Esophagus muscularis mucosa (tissue), 4 donors: ENCODE measurements at places on chromosomes 4 and X. TPM values are rescaled to one million over a fixed set of nuclear protein-coding genes. Genes with fewer than 3 reads are reported as not detected.

MND1 gene
- not detected for total RNA-seq

MAGEB16 gene
- total RNA-seq: not detected

SLC7A11 gene
- 0.83 TPM for total RNA-seq

FAM53A gene
- 8.4 TPM for total RNA-seq

- H3K4me3 ChIP-seq: no peak overlapping the region
- no peaks in the 10 kb centered on the region for H3K27me3 ChIP-seq
- no peak for DNase-seq
- H3K27ac ChIP-seq: no peak overlapping the region
- no peaks in the 10 kb centered on the region for H3K36me3 ChIP-seq
Observed at GRCh38 chr4:27467351-27467750, 606.7 kb downstream of the STIM2 start.

DNA sequence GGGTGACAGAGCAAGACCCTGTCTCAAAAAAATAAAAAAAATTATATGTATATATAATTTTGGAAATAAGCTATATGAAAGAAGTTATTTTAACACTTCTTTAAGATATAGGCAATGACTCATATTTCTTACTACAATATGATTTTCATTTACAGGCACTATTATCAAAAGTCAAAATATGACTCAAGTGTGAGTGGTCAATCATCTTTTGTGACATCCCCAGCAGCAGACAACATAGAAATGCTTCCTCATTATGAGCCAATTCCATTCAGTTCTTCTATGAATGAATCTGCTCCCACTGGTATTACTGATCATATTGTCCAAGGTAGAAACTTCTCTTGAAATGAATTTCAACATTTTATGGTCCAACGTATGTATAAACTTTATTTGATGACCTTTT is 20.8 kb downstream of the OCIAD1 start:
- H3K27ac ChIP-seq: no peak overlapping the region
- H3K36me3 ChIP-seq: peaks cover 71% of the 10 kb centered on the region
- H3K4me3 ChIP-seq: no peak overlapping the region
- H3K4me1 ChIP-seq: no peaks in the 10 kb centered on the region

- H3K27me3 ChIP-seq: no peaks in the 10 kb centered on the region
- no peaks in the 10 kb centered on the region for H3K4me1 ChIP-seq
- H3K27ac ChIP-seq: no peak overlapping the region
- DNase-seq: no peak
Observed at GRCh38 chrX:96929036-96929435, 45.3 kb downstream of the RPA4 start.

- no peak overlapping the region for H3K4me3 ChIP-seq
- H3K27me3 ChIP-seq: no peaks in the 10 kb centered on the region
- no peaks in the 10 kb centered on the region for H3K4me1 ChIP-seq
- no peak overlapping the region for H3K27ac ChIP-seq
- no peak for DNase-seq
Observed at GRCh38 chr4:162356181-162356580, 192.4 kb upstream of the FSTL5 start.

DNA sequence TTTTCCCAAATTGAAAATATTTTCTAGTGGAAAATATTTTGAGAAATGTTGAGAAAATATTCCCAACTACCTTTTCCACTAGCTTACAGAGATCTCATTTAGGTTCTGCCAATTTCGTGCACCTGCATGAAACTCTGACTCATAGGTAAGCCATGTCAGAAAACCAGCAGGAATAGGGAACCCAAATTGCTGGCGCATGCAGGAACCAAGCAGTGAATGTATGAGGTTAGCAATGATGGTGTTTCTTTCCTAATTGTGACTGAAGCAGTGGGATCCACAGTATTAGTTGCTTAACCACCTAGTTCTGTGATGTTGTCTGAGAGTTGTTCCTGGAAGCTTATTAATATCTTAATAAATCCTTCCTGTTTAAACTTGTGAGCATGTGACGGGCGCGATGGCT is 381.0 kb upstream of the TRAM1L1 start:
- no peak overlapping the region for H3K4me3 ChIP-seq
- H3K4me1 ChIP-seq: no peaks in the 10 kb centered on the region
- H3K27me3 ChIP-seq: no peaks in the 10 kb centered on the region
- H3K36me3 ChIP-seq: no peaks in the 10 kb centered on the region
- no peak for DNase-seq

DNA sequence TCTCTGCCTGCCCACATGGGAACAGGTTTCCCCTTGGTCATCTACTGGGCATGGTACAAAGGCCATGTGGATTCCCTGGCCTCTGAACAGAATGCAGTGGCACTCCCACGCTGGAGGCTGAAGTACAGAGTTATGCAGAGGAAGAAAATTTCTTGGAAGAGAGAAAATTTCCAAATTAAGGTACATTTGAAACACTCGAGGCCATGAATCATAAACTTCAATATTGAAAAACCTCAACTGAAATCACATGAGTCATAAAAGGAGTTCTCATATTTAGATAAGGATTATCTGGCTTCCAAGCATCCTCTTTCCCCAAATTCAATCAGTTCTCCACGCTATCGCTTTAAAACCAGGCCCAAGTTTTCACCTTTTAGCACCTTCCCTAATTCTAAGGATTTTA is 28.1 kb upstream of the TXK start:
- no peak overlapping the region for H3K4me3 ChIP-seq
- DNase-seq: no peak
- no peaks in the 10 kb centered on the region for H3K36me3 ChIP-seq
- H3K27me3 ChIP-seq: no peaks in the 10 kb centered on the region

- peaks cover 98% of the 10 kb centered on the region for H3K36me3 ChIP-seq
- H3K27ac ChIP-seq: no peak overlapping the region
- H3K4me3 ChIP-seq: no peak overlapping the region
- no peaks in the 10 kb centered on the region for H3K27me3 ChIP-seq
- no peak for DNase-seq
- H3K4me1 ChIP-seq: no peaks in the 10 kb centered on the region
Observed at GRCh38 chrX:307261-308111, 11.1 kb downstream of the GTPBP6 start.

DNA sequence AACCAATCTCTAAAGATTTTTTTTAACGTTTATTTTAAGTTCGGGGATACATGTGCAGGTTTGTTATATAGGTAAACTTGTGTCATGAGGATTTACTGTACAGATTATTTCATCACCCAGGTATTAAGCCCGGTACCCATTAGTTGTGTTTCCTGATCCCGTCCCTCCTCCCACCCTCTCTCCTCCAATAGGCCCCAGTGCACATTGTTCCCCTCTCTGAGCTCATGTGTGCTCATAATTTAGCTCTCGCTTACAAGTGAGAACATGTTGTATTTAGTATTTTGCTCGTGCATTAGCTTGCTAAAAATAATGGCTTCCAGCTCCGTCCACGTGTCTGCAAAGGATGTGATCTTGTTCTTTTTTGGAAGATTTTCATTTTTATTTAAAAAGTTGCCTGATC is 2309.4 kb upstream of the AGA start:
- no peak overlapping the region for H3K4me3 ChIP-seq
- DNase-seq: no peak
- no peak overlapping the region for H3K27ac ChIP-seq
- no peaks in the 10 kb centered on the region for H3K27me3 ChIP-seq

DNA sequence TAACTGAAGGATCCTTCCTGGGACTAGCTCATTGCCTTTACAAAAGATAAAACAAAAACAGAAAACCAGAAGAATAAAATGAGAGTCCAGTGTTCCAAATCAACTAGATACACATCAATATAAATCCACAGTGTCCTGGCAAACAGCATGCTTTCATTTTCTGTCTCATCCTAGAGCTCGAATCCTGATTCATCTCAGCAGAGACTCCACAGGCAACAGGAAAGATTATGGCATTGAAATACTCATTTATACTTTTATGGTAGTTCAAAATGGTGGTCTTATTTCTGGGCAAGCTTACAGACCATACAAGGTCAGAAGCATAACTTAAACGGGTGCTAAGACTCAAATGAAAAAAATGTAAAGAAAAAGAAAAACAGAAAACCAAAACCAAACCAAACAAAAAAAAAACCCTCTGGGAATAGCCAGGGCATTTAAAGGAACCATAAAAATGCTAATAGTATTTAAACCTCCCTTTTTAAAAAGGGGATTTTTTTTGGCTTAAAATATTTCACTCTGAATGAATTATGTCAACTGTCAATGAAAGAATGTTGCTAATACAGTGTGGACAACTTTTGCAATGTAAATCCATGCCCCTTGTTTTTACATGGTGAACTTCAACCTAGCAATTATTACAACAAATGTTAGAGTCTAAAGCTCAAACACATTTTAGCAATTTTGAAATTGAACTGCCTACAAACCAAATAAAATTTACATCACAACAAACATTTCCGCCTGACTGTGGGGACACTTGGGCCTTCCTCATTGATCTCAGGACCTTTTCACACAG is 57.9 kb downstream of the GPR101 start:
- no peak overlapping the region for H3K4me3 ChIP-seq
- H3K4me1 ChIP-seq: no peaks in the 10 kb centered on the region
- H3K27ac ChIP-seq: no peak overlapping the region
- no peaks in the 10 kb centered on the region for H3K36me3 ChIP-seq
- H3K27me3 ChIP-seq: no peaks in the 10 kb centered on the region

- H3K27me3 ChIP-seq: no peaks in the 10 kb centered on the region
- H3K4me3 ChIP-seq: no peak overlapping the region
- no peak for DNase-seq
- no peak overlapping the region for H3K27ac ChIP-seq
- no peaks in the 10 kb centered on the region for H3K4me1 ChIP-seq
Observed at GRCh38 chr4:22315628-22316027, 200.2 kb downstream of the ADGRA3 start.

DNA sequence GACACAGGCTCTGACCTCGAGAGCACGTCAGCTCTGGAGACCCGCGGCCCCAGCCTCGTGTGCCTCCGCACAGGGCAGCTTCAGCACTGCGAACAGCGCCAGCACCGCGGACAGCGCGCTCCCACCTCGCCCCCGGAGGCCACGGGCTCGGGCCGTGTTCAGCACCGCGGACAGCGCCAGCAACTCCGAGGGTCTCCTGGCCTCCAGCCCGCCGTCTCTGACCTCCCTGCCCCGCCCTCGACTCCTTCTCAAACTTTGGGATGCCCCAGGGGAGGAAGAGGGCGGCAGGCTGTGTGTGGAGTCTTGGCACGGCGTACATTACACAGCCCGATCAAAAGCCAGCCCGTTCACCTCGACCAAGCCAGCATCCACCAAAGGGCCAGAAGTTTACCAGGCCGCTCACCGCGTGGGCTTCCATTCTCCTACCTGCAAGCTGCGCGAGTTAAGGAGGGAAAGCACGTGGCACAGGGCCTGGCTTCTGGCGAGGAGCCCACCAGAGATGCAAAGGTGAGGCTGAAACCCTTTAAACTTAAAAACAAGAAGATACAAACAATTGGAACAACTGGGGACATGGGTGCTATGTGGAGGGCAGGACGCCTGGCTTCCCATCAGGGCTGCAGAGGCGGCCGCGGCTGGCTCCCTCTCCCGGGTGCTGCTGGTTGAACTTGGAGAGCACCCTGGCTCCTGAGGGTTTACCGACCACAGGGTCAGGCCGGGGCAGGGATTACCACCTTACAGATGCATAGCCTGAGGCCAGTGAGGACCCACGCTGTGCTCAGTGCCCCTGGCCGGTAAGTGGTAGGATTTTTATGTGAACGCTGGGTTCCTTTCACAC is 4.5 kb upstream of the NKX1-1 start:
- DNase-seq: no peak
- H3K27ac ChIP-seq: no peak overlapping the region
- H3K4me1 ChIP-seq: peaks cover 32% of the 10 kb centered on the region
- peaks cover 98% of the 10 kb centered on the region for H3K27me3 ChIP-seq
- no peak overlapping the region for H3K4me3 ChIP-seq

DNA sequence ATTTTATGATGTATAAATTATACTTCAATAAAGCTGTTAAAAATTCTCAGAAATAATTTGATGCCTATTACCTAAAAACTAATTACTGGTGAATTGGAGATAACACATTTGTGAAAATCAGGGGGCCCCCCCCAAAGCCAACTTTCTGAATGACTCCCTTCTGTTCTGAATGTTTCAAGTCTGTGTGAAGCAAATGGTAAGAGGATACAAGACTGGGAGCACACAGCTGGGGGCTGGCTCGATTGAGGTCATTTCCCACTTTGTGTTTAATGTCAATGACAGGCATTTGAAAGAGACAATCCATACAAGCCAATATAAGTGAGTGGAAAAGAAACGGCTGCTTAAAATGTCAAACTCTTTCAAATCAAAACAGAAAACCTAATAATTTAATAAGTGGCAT is 155.8 kb downstream of the SH2D1A start:
- H3K36me3 ChIP-seq: no peaks in the 10 kb centered on the region
- no peak for DNase-seq
- no peak overlapping the region for H3K4me3 ChIP-seq

GRCh38 chrX:153922932-153923857 is 2.9 kb downstream of the ARHGAP4 start:
- no peaks in the 10 kb centered on the region for H3K27me3 ChIP-seq
- no peak overlapping the region for H3K27ac ChIP-seq
- H3K36me3 ChIP-seq: no peaks in the 10 kb centered on the region
- H3K4me3 ChIP-seq: no peak overlapping the region
- H3K4me1 ChIP-seq: peaks cover 38% of the 10 kb centered on the region

DNA sequence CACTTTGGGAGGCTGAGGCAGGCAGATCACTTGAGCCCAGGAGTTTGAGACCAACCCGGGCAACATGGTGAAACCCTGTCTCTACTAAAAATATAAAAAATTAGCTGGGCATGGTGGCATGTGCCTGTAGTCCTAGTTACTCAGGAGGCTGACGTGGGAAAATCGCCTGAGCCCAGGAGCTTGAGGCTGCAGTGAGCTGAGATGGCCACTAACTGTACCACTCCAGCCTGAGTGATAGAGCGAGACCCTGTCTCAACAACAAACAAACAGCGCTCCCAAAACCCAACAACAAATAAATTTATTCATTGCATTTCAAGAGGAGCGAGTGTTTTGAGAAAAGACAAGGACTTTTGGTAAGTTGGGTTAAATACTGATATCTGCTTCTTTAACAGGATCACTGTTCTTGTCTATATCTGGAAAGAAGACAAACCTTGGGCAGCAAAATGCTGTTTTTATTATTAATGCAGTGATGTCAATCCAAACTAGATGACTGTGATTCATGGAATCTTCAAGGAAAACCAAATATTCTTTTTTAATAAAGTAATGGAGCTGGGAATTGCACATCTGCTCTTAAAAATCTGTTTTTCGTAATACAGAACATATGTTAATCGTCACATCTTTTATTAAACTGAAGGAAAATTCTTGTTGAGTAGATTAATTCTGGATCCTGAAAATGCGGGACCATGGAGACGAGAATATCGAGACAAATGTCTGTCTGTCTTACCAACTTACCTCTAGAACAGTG is 90.8 kb upstream of the LIMCH1 start:
- H3K4me3 ChIP-seq: no peak overlapping the region
- H3K27me3 ChIP-seq: no peaks in the 10 kb centered on the region
- H3K36me3 ChIP-seq: no peaks in the 10 kb centered on the region
- no peak for DNase-seq
- no peak overlapping the region for H3K27ac ChIP-seq
- H3K4me1 ChIP-seq: peaks cover 34% of the 10 kb centered on the region

GRCh38 chr4:180596888-180597483 is 1646.2 kb upstream of the TENM3 start:
- no peak overlapping the region for H3K27ac ChIP-seq
- H3K4me3 ChIP-seq: no peak overlapping the region
- no peaks in the 10 kb centered on the region for H3K36me3 ChIP-seq
- no peaks in the 10 kb centered on the region for H3K27me3 ChIP-seq
- no peak for DNase-seq

- H3K36me3 ChIP-seq: no peaks in the 10 kb centered on the region
- DNase-seq: no peak
- no peaks in the 10 kb centered on the region for H3K4me1 ChIP-seq
- H3K27ac ChIP-seq: no peak overlapping the region
- H3K27me3 ChIP-seq: no peaks in the 10 kb centered on the region
- H3K4me3 ChIP-seq: no peak overlapping the region
Observed at GRCh38 chr4:11436084-11436483, 7.4 kb upstream of the HS3ST1 start.
